ENCODE measurements at places on chromosomes 11 and 22.

DNA sequence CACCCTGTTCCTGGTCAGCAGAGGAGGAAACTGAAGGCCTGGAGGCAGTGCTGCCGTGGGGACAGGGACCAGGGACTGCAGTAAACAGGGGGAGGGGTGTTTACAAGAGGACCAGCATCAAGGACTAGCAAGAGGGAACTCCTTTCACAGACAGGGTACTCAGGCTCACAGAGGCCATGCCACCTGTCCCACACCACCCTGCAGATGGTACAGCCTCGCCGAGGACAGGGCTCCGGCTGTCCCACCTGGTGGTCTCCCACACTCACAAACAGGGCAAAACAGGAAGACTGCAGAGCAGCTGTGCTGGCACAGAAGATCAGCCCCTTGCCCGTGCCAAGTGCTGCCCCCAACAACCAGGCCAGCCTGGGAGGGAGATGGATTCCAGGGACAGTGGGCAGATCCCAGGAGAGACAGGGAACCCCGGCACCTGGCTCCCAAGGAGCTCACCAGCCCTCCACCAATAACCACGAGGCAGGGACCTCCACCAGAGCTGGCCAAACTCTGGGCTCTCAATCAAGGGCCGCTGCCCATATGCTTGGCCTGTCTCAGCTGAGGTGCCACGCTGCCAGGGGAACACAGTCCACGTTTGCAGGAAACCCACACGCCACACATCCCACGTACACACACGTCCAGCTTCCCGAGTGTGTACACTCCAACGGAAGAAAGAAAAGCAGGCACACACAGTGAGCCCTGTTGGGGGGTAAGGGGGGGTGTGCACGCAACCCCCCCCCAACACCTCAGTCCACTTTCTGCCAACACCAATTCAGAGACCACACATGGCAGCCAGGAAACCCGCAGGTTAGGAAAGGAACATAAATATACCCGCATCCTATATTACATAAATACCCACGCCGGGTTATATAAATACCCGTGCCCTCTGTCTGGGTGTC, 2.1 kb downstream of the CSNK1E start:
- peak; percentile 19 for DNase-seq

DNA sequence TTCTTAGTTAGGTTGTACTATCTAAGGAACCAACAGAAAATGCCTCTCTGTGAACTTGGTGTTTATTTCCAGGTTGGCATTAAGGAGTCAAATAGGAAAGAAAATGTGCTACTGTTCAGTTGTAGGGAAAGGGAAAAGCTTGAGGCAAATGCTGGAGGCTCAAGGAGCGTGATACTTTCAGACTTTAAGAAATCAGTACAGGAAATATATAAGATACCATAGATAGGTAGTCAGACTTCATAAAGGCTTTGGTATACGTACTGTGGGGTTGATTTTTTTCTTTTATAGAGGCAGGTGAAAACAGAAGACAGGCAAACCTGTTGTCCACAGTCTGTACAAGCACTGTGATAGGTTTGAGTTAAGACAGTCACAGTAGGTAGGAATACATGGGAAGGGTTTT, 30.8 kb downstream of the EP300 start:
- DNase-seq: no peak

- DNase-seq: peak; percentile 58
Measured at GRCh38 chr11:43868852-43869567, 11.6 kb upstream of the ALKBH3 start.

- no peak for DNase-seq
Measured at GRCh38 chr11:83642500-83642899, 356.3 kb upstream of the CCDC90B start.

- no peak for DNase-seq
Measured at GRCh38 chr11:84580428-84580827, 1046.7 kb downstream of the DLG2 start.

- no peak for DNase-seq
Measured at GRCh38 chr11:86142170-86142569, 73.3 kb upstream of the PICALM start.

DNA sequence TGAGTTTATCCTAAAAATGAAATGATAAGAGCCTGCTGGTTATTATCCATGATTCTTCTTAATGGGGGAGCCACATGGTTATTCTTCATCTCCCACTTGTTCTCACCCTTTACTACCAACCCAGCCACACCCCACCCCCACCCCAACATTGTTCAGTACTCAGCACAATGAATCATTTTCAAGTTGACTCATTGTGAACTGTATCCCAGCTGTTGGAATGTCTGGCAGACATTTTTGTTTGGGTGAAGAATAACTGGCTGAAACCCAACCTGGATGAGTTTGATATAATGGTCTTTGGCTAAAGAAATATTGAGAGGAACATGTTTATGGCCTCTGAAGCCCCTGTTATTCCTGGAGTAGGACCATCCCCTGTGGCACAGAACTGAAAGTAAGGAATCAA, 136.2 kb downstream of the ELP4 start:
- DNase-seq: no peak

DNA sequence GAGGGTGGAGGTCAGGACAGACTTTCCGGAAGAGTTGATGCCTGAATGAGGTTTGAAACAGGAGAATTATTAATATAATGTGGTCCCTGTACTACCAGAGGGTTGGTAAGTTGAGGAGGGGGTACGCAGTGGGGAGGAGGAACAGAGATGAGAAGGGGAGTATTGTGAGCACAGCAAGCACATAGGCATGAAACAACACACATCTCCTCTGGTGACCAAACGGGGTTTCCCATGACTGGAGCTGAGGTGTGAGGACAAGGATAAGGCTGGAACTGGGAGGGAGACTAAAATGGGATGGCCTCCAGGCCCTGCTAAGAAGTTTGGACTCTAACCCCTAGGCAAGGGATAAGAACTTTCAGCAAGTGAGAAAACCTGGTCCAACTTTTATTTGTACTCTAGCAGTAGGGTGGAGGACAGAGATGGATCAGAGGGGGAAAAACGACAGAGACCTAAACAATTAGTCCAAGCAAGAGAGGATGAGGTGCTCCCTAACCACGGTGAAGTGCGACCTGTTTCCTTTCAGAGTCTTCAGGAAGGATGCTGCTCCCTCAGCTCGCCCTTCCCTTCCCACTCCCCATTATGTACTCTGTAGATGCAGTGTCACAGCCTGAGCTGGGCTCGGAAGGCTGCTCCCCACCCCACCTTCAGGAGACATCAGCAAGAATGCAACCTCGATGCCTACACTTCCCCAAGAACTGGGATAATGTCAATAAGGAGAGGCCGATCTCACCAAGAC, 59.2 kb downstream of the BTG4 start:
- no peak for DNase-seq

GRCh38 chr11:1218788-1219445, 3.9 kb upstream of the MUC5B start:
- peak; percentile 2 for DNase-seq

- DNase-seq: no peak
Measured at GRCh38 chr22:35476341-35476740, 64.3 kb upstream of the RASD2 start.

GRCh38 chr11:113532697-113533424, 57.7 kb upstream of the DRD2 start:
- DNase-seq: peak; percentile 77

- no peak for DNase-seq
Measured at GRCh38 chr11:122131126-122131525, 15.1 kb upstream of the BLID start.

GRCh38 chr11:112694813-112695212, 266.4 kb upstream of the NCAM1 start:
- no peak for DNase-seq

DNA sequence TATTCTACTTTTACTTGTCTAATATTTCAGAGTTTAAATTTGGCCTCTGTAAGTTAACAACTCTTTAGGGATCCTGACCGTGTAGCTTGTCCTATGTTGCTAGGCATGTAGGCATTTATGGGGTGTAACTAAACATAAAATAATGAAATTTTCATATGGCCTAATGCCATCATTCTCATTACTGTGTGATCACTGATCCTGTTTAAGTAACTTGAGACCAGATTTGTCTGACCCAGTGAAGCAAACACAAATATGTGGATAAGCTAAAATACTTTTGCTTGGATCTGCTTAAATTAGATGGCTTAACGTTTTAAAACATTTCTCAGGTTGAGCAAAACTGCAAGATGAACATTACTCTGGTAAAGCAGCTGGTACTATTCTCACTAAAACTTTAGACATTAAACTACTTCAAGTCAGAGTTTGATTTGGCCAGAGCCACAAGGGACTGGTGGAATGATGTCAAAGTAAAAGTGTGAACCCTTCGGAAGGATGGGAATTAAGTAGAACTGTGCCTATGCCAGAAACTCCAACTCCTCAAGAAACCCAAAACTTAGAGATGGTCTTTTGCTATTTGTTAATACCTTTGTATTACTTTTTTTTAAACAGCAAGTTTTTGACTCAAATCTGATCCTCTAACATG, 12.5 kb downstream of the QSER1 start:
- no peak for DNase-seq

- no peak for DNase-seq
Measured at GRCh38 chr22:32849501-32849900, 48.0 kb downstream of the TIMP3 start.

- DNase-seq: no peak
Measured at GRCh38 chr11:46736615-46737014, 17.6 kb downstream of the F2 start.

DNA sequence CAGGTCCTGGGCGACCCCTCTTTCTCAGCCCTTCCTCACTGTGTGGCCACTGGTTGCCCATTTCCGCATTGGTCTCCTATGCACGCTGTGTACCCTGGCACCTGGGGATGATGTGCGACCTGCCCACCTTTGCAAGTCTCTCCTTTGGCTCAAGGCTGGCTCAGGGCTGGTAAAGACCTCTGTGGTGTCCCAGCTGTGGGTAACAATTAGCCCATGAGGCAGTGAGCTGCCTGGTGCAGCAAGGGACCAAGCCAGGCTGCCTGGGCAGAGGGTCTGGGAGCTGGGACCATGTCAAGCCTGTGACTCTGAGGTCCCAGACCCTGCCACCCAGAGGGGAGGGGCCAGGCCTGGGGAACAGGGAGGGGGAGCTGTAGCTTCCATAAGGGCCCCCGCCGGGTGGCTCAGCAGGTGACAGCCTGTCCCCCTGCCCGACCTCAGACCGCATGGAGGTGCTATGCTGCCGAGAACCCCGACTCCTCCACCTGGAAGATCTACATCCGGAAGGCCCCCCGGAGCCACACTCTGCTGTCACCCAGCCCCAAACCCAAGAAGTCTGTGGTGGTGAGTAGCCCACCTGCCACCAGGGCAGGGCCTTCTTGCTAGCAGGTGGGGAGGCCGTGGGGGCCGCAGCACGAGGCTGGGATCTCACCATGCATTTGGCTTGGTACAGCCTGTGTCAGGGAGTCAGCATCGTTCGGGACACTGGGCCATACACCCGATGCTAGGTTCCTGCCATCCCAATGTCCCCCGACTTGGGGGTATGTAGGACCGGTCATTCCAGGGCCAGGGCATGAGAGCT, 112.5 kb downstream of the KCNQ1OT1 start:
- no peak for DNase-seq

DNA sequence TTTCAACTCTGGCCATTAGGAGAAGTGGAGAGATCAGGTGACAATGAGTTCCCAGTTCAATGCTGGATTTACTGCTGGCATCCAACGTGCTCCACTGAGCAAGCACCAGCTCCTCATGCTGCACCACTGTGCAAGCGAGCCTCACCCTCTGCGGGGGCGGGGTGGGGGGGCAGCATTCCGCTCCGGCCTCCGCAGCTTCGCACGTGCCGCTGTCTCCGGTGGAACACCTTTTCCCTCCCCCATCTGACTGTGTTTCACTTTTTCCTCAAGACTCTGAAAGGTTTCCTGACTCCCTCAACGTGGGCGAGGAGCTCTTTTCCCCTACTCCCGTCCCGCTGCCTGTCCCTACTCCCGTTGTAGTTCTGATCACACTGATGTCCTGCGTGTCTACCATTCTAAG, 835 bp upstream of the RHOD start:
- peak; percentile 33 for DNase-seq

DNA sequence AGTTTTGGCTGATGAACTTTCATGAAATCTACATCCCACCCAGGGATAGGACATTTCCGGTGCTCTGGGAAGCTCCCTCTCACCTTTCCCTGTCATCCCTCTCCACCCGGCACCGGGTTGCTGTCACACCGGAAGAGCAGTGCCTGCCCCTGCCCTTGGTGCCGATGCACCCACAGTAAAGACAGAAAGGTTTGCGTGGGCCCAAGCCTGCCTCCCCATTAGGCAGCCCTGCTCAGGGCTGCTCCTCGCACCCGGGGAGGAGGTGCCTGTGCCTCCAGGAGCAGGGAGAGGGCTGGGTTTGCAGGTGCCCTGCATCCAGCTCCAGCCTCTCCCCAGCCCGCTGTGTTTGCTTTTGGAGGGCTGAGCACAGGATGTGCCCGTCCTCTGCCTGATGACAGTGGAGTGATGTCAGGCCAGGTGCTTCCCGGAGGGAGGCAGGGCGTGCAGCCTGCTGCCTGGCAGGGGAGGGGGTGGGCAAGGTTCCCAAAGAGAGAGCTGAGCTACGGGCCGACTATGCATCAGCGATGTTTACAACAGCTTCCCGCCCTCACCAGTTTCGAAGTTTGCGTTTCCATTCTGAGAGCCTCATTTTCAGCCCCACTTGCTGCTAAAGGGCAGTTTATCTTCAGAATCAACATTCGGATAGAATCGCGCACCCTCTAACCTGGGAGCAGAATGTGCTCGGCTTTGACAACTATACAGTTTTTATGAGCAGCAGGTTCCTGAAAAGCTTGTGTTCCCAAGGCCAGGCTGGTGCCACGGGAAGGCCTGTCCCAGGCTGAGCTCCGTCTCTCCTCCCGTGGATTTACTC, 83.2 kb upstream of the CLDN5 start:
- DNase-seq: peak; percentile 85

GRCh38 chr22:35742342-35743100, 24.8 kb downstream of the APOL5 start:
- DNase-seq: no peak

- no peak for DNase-seq
Measured at GRCh38 chr22:34587357-34588356, 478.3 kb upstream of the ISX start.

- DNase-seq: no peak
Measured at GRCh38 chr11:76265771-76266241, 59.5 kb upstream of the WNT11 start.

GRCh38 chr11:16871368-16871767, 132.9 kb downstream of the C11orf58 start:
- DNase-seq: no peak

GRCh38 chr11:95363164-95363563, 132.2 kb upstream of the SESN3 start:
- DNase-seq: no peak

GRCh38 chr22:32327596-32328171, 30.0 kb upstream of the RFPL3 start:
- DNase-seq: no peak

DNA sequence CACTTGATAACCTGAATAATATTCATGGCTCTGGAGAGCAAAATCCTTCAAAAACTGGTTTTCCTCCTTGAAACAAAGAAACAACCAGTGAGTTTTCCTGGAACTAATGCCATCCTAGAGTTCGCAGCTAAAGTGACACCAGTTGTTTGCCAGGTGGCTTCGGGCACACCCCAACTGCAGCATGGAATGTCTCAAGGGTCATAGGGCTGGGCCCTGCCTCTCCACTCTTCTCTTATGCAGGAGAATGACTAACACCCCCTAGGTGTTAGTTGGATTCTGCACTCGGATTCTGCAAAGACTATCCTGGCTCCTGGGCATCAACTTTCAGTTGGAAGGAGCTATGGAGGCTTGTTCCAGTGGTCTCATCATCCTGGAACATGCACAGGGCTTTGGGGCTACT, 98.8 kb downstream of the KIRREL3 start:
- DNase-seq: no peak

- no peak for DNase-seq
Measured at GRCh38 chr11:130383344-130384211, 44.8 kb downstream of the ADAMTS8 start.

Data from activated CD4-positive, alpha-beta T cell treated with anti-CD3 and anti-CD28 coated beads for 36 hours (primary cell).